Caco-2 (cell line): ENCODE measurements at places on chromosomes 7 and 10.

DNA sequence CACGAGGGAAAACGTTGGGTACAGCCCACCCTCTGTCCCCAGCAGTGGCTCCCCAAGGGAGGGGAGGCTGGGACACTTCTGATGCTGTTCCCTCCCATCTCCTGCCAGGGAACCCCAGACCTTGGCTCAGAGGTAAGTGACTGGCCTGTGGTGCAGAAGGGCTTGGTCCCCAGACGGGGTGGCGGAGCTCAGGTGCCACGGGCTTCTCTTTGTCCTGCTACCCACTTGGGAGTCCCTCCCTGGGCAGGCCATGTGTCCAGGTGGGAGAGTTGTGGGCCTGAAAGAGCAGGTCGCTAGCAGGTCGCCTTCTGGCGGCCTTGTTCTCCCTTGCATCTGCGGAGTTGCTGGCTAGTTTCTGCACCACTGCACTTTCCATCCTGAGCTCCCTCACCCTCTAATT, 10.1 kb downstream of the ATP5MF start:
- no peak for DNase-seq

DNA sequence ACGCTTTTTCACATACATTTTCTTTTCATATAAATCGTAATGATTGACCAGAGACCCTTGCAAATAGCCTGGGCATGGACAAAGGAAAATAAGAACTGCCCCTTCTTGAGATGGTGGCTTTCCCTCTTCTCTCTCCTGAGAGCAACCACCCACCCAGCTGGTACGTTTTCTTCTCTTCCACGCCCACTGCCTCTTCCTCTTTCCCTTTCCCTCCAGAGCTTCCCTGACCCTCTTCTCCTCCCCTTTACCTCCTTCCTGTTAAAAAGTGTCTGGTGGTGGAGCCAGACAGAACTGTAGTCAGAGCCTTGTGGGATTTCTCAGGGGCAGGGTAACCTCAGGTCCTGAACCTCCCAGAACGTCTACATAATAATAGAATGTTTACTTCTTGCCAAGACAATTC, 23.2 kb downstream of the GPR141 start:
- no peak for DNase-seq

DNA sequence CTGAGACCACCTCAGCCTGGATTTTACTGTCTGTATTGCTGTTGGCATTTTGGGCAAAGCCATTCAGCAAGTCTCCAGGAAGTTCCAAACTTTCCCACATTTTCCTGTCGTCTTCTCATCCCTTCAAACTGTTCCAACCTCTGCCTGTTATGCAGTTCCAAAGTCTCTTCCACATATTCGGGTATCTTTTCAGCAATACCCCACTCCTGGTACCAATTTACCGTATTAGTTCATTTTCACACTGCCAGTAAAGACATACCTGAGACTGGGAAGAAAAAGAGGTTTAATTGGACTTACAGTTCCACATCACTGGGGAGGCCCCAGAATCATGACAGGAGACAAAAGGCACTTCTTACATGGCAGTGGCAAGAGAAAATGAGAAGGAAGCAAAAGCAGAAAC, 62.8 kb downstream of the INPP5A start:
- DNase-seq: no peak

DNA sequence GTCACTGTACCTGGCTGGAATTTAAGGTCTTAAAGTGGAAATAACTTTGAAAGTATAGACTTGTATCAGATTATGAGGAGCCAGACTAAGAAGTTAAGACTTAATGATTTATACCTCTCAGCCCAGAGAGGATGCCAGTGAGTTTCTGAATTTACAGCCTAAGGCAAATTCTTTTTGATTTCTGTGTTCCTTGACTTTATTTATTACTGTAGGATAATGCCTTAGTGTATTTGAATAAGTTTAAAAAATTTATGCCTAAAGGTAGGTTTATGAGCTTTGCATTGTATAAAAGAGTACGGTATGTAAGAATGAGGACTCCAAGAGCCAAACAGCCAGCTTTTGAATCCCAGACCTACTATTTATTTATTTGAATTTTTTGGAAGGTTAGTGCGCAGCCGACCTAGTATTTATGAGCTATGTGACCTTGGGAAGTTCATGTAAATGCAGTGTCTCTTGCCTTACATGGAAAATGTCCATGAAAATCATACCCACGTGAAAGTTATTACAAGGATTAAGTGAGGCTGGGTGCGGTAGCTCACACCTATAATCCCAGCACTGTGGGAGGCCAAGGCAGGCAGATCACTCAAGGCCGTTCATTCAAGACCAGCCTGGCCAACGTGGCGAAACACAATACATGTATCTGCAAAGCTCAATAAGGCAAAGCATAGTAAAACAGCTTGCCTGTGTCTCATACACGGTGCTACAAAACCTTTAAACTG, 174.6 kb downstream of the AUTS2 start:
- no peak for DNase-seq

DNA sequence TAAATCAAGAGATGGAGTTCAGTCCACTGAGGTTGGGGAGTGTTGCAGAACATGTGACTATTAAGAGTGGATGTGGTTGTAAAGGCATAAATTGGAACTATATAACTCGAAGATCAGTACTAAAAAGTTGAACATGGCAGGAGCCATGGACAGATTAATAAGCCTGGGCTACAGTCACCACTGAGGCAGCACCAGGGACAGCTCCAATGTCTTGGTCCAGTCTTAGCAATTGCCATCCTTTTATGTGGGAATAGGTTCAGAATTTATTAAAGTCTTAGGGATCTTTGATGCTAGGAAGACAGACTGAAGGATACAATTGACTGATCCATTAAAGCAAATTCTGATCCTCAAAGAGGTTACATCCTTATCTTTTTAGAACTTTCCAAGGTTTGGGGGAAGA, 156.6 kb downstream of the ADRA2A start:
- DNase-seq: no peak

DNA sequence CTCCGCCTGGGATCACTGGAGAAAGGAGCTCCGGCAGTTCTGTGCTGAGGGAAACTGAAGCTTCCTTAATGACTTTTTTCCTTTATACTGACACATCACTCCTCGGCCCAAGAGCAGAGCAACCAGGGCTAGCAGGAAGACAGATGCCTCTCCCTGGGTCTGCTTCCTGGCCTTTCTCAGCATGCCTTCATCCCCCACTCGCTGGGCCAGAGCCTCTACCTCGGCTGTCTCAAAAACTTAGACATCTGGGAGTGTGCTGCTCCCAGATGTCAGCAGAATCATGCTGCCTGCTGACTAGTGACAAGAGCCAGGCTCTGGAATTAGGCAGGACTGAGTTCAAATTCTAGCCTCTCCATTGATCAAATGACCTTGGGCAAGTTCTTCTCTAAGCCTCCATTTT, 24.4 kb upstream of the LRRC4 start:
- DNase-seq: no peak

DNA sequence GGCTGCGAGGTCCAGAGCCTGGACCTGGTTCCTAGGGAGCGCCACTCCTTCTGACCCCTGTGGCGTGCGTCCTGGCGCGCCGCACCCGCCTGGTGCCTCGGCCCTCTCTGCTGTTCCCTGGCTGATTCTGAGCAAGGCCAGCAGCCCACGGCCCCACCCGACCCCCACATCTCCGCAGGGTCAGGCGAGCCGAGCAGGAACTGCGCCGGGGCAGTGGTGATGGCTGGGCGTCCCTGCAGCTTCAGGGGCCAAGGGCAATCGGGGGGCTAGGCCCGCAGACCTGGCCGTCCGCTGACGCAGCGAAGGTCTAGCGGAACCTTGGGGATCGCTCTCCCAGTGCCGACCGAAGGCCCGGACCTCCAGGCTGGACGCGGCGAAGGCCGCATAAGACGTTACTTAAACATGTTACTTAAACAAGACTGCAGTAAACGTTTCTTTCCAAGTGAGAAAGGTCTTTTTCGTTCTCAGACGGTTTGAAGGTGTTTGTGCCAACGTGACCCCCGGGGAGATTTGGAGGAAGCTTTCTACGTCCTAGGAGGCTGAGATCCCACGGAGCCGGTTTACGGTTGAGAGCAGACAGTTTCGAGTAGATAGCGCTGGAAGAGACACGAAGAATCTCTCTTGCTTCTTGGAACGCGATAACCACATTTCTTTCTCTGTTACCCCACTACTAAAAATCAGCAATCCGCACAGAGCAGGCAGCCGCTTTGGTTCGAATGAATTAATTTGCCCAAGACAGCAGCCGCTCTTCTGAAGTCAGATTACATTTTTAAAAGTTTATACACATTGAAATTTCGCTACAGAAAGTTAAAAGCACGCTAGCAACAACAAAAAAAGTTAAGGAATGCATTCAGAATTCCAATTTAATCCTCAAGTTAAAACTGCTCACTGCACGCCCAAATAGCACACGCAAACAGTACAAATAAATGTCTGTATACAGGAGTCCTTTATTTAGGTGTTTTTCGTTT, 4.9 kb upstream of the NKX2-3 start:
- no peak for DNase-seq

- peak; percentile 85 for DNase-seq
Measured at GRCh38 chr10:28991333-28992270, 297.3 kb upstream of the LYZL1 start.

DNA sequence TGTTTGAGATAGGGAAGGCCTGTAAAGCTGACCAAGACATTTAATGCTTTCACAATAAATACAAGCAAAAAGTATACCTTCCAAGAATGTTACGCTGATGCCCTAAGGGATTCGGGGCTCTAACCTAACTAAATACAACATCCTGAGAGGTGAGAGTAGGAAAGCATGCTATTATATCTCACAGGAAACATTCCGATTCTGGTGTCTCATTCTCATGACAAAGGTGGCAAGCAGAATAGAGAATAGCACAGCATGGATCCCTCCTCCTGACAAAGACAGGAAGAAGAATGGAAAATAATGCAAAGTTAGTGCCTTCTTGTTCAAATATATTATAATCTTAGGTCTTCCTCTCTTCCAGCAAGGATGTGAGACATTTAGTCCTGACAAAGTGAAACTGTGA, 504.3 kb downstream of the TFEC start:
- DNase-seq: no peak

DNA sequence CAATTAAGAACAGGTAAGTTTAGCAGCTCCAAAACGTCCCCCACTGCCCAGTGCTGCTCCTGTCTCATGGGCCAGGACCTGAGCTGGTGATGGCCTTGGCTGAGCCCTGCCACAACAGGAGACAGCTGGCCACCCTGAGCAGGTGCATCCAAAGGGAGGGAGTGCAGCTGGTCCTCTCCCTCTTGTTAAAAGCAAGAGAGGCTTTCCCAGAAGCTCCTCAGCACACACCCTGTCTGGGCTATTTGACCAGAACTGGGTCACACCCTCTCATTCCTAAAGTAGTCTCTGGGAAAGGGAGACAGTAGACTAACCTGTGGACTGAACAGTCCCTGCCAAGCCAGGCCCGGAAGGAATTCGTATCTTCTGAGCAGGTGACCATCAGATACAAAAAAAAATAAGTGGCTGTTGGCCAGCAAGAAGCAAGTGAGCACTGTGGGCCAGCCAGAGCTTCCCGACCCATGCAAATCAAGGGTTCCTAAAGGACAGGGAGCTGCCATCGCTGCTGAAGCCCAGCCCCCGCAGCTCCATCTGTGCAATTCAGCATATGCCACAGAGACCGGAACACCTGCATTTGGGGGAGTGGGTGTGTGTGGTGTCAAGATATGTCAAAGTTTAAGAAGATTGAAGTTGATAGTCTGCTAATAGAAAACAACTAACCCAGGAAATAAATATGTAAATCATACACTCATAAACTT, 2.1 kb upstream of the TMEM72 start:
- DNase-seq: no peak

DNA sequence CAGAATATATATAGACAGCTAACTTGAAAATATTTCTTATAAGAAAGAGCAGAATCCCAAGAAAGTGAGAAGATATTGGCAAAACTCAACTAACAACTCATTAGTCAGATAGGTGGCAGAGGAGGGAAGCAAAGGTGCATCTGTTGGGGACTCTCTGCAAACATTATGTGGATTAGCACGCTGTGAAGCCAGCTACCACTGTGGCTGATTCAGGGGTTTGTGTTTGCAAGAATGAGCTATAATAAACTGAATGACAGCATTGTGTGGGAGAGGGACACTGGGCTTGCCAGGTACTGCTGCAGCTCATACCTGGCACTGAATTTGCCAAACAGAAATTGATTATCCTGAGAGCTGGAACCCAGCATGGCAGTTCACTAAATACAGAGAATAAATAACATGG, 170.3 kb upstream of the MINDY3 start:
- no peak for DNase-seq

DNA sequence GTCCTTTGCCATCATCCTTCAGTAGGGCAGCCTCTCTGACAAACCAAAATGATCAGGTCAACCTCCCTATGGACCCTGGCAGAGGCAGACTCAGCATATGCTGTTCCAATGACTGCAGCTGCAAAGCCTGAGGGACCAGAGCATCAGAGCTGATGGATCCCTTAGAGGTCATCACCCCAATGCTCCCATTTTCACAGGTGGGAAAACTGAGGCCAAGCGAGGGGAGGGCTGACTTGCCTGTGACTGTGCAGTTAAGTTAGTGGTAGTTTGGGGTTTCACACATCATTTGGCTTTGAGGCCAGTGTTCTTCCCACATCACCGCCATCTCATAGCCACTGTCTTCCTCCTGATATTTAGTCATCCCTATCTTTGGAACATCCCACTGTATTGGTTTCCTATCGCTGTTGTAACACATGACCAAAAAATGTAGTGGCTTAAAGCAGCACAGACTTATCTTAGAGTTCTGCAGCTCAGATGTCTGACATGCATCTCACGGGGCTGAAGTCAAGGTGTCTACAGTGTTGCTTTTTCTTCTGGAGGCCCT, 69.3 kb upstream of the PDZD8 start:
- no peak for DNase-seq

GRCh38 chr7:98724591-98724990, 107.5 kb downstream of the NPTX2 start:
- DNase-seq: no peak

GRCh38 chr10:117320050-117320665, 55.1 kb downstream of the PDZD8 start:
- DNase-seq: peak; percentile 36

GRCh38 chr10:66187053-66187733, 738.6 kb upstream of the LRRTM3 start:
- no peak for DNase-seq

- no peak for DNase-seq
Measured at GRCh38 chr10:75972491-75973276, 541.3 kb downstream of the LRMDA start.

DNA sequence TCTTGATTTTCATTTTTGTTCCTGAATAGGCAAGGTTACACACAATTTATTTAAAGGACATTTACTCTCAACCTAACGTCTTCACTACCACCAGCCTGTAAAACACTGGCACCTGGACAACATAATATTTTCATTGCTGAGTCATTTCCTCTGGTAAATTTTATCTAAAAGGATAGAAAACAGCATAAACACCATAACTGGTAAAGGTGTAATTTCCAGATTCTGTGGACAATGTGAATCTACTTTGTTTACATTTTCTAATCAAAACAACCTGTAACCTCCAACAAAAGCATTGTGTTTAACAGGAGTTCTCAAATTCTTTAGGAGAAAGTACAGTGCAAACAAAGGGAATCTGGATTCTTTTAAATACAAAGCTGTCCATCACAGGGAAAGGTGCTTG, 472.0 kb upstream of the AKR1E2 start:
- DNase-seq: no peak

GRCh38 chr7:73557108-73557396, 438 bp downstream of the BCL7B start:
- peak; percentile 93 for DNase-seq

- peak; percentile 42 for DNase-seq
Measured at GRCh38 chr7:41045556-41046123, 657.2 kb downstream of the INHBA start.
